NCI-H1105 treated with DMSO at 0.1 percent for 48 hours (cell line): ENCODE measurements at places on chromosomes 4 and X.

GRCh38 chrX:103276581-103277002 lies at the start of gene TCEAL5:
TSS of gene TCEAL5 (minus strand) at chrX:103276750. CDS start at chrX:103274563, 2,187 bp downstream.
- DNase-seq: peak; percentile 78

GRCh38 chr4:66169341-66169740 lies 499.1 kb upstream of the EPHA5 start:
- DNase-seq: no peak

GRCh38 chrX:134548257-134549201 lies 88.6 kb downstream of the HPRT1 start:
- peak; percentile 11 for DNase-seq

- DNase-seq: no peak
Measured at GRCh38 chr4:19438233-19438632, 813.5 kb upstream of the SLIT2 start.

- DNase-seq: no peak
Measured at GRCh38 chr4:181830404-181831035, 412.7 kb upstream of the TENM3 start.

DNA sequence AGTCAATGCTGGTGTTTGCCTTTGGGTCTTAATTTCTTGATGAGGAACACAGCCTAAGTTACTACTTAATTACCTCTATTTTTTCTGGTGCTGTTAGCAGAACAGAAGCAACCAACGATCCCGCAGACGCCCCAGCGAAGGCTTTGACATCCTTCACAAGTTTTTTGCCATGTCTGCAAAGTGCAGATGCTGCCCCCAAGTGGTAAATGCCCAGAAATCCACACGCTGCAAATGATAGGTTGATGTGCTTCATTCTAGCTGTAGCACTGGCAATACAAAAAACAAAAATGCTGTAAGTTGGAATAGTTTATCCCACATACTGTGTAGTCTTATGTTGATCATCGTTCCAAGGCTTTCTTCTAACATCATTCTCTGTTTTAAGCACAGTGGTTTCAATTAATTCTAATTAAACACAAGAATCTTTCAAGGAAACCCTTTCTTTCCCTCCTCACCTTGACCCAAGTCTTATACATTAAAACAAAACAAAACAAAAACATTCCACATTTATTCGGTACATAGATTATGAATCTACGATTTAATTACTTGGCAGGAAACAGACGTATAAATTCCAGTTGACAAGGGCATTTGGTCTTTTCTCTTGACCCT lies 1.2 kb downstream of the PNPLA4 start:
- peak; percentile 50 for DNase-seq

DNA sequence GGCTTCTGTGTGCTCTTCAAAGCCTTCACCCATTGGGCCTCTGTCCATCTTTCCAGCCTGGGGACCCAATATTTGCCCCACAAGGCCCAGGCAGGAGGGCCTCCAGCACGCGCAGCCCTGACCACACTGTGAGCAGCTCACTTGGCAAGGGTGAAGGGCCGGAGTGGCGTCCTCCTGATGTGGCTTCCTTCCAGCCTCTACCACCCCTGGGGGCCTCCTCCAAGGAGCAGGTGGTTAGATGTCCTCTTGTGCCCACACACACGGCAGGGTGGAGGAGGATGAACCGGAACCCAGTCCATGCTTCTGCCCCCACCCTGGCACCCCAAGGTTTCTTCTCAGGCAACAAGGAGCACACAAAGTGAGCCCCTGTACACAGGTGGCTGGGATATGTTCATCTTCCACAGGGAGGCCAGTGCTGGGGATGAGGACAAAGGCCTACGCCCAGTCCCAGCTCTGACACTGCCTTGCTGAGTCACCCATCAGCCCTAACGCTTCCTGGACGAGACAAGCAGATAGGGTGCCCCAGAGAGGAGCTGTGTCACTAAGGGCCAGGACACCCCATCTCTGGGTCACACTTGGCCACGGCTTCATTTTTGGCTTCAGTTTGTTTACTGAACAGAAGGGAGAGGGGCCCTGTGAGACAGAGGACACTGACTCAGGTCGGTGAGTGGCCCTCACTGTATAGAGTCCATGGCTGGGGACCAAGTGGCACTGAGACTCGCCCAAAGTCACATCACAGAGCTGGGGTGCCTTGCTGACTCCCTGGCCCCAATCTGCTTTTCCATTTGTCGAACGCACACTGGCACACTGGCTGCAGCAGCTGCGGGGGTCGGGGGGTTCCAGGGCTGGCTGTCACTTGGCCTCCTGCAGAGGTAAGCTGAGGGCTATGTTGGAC lies 1.9 kb downstream of the UBL4A start:
- no peak for DNase-seq

DNA sequence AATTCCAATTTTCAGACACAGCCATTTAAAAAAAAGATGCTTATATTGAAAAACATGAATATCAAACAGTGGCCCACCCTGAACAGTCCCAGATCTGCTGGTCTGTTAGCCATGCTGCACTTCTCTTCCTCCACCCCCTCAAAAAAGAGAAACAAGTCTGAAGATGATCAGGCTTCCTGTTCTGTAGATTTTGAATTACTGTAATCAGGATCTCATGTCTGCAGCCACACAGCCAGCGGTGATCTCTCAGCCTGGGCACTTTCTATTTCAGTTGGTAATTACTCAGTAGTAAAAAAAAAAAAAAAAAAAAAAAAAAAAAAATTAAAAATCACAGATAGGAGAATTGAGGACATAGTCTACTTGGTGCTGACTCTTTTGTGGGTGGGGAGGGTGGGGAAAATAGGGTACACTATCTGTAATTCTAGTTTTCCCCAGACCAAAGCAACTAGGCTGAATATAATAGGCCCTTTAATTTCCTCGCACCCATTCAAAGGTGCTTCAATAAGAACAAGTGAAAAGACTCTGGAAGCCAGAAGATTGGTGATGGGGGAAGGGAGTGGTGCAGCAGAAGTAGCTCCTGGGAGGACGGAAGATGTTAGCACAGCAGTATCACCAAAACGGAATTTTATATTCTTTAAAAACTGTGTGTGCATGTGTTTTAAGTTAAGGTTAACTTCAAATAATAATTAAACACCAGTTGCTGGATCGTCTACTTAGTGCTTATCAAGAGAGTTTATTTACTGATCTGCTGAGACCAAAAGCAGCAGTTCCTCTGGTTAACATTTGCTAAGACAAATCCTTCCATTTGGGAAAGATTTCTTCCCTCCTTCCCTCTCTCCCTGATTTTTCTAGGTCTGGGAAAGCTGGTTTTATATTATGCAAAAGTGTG lies 47.0 kb downstream of the SPRY1 start:
- no peak for DNase-seq

- no peak for DNase-seq
Measured at GRCh38 chr4:45294464-45294863, 568.1 kb upstream of the GNPDA2 start.

GRCh38 chrX:13452283-13452682 lies 117.1 kb upstream of the EGFL6 start:
- no peak for DNase-seq

- DNase-seq: no peak
Measured at GRCh38 chrX:74515356-74515755, 94.1 kb downstream of the SLC16A2 start.

DNA sequence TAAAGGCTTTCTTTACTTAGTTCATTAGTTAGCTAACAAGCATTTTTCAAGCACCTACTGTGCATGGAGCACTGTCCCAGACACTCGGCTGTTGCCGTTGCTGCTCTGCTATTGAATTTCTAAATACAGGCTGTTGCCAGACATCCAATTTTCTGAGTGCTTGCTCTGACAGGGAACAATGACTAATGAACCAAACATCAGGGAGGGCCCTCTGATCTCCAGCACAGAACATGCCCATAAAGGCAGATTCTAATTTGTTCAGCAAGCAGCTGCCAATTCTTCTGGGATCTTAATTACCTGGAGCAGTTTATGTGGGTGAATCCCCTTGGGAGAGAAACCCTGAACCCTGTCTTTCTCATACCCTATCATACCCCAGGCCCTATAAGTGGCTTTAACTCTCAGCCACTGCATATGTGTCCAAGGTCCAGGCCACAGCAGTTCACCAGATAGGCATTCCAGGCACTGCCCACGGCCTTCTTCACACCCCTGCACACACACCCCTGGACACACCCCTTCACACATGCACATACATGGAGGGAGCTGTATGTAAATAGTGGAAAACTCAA lies 27.9 kb downstream of the TSC22D3 start:
- peak; percentile 88 for DNase-seq

GRCh38 chrX:75883446-75883845 lies 98.4 kb upstream of the MAGEE2 start:
- DNase-seq: no peak

DNA sequence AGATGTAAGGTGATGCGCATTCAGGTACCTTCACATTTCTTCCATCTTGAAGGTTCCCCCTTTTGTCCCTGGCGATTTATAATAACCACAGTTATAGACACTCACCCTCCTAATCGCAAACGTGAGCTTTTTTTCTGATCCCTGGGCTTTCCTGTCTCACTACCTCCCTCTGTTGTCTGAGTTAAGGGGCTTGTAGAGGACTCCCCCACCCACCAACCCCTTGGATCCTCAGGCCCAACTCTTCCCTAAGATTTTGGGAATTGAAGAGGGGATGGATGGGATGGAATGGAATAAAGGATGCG lies 1.4 kb downstream of the CNKSR2 start:
- DNase-seq: peak; percentile 33

GRCh38 chrX:153973127-153974002 lies 811 bp downstream of the TMEM187 start:
- DNase-seq: peak; percentile 91

GRCh38 chrX:44400588-44400987 lies 57.1 kb upstream of the EFHC2 start:
- no peak for DNase-seq

- DNase-seq: no peak
Measured at GRCh38 chrX:14355556-14355955, 173.8 kb upstream of the GLRA2 start.

- DNase-seq: no peak
Measured at GRCh38 chr4:138039010-138039409, 203.1 kb downstream of the SLC7A11 start.

- DNase-seq: no peak
Measured at GRCh38 chrX:39140581-39140980, 339.3 kb downstream of the MID1IP1 start.

DNA sequence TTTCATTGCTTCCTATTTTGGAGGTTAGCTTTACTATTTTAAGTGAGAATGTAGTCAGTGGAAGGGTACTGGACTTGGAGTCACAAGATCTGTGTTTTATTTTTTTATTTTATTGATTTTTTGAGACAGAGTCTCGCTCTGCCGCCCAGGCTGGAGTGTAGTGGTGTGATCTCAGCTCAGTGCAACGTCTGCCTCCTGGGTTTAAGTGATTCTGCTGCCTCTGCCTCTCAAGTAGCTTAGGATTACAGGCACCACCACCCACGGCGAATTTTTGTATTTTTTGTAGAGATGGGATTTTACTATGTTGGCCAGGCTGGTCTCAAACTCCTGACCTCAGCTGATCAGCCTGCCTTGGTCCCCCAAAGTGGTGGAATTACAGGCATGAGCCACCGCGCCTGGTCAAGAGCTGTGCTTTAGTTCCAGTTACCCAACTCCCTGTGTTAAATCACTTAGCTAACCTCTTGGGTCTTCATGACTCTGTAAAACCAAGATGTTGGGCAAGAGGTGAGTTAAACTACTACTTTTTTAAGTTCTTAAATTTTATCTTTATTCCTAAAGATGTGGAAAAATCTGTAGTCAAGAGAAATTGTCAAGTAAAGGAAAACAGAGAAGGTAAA lies 11.2 kb downstream of the USP9X start:
- DNase-seq: no peak

GRCh38 chr4:85153221-85153620 lies 186.7 kb upstream of the WDFY3 start:
- no peak for DNase-seq

- no peak for DNase-seq
Measured at GRCh38 chrX:138723301-138723700, 11.8 kb upstream of the FGF13 start.

DNA sequence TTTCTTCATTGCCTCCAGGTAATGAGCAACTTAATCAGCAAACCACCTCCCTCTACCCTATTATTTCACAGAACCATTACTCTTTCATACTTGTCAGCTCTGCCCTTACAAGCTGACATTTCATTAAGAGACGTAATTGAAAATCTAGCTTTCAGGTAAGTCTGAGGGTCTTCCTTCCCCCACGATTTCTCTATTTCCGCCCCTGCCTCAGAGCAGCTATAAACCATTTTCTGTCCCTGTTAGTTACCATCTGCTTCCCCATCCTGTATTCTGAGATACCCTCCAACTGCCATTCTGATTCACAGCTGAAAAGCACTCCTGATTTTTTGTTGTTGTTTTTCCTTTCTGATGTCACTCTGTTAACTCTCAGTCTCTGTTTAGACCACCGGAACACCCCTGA lies 37.1 kb downstream of the SH3RF1 start:
- no peak for DNase-seq

- no peak for DNase-seq
Measured at GRCh38 chr4:187193141-187193540, 469.5 kb upstream of the FAT1 start.

- DNase-seq: no peak
Measured at GRCh38 chr4:154928640-154929257, 147.7 kb downstream of the RBM46 start.

GRCh38 chr4:53459548-53459947 lies 82.1 kb downstream of the FIP1L1 start:
- DNase-seq: no peak

GRCh38 chr4:174521800-174522182 lies 497 bp downstream of the HPGD start:
- DNase-seq: peak; percentile 40

DNA sequence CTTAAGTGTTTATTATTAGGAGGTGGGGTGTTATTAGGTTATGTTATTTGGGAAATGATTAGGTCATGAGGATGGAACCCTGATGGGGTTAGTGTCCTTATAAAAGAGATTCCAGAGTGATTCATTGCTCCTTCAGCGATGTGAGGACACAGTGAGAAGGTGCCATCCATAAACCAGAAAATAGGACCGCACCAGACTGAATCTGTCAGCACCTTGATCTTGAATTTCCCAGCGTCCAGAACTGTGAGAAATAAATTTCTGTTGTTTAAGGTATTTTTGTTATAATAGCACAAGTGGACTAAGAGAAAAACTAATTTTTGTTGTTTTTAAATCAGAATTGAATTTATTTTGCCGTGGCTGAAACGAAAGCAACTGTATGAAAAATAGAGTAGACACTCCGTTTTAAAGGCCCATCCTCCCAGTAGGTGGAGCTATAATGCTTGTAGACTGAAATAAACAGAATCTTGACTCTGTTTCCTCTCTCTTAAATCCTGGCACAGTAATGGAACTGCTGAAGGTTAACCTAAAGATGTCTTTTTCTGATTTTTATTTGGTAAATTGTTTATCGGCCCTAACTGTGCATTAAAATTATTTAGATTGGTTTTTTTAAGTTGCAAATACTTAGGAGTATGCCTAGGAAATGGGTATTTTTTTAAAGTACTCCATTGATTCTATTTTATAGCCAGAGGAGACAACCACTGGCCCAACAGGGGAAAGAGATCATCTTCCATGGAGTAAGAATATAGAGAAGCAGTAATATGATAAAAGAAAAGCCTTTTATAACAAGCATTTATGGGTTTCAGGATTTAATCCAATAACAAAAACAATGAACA lies 133.2 kb upstream of the ADAMTS3 start:
- DNase-seq: peak; percentile 16

DNA sequence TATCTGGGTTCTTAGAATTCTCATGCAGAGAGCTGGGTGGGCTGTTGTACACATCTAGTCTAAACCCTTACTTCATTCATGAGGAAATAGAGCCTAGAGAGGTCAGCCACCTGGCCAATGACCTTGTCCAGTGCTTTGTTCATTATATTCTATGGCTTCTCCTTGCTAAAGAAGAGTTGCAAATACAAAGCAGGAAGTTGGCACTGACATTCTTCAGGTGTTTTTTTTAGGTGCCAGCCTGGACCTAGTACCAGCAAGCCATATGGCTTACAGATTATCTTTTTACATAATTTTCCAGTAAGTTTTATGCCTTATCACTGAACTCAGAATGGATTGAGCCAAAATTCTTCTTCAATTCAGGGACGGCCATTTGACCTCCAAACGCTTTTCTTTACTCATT lies 54.7 kb upstream of the PGM2 start:
- no peak for DNase-seq
